Cortex of kidney (tissue), 1 donor: ENCODE measurements at places on chromosomes 12 and 14.

DNA sequence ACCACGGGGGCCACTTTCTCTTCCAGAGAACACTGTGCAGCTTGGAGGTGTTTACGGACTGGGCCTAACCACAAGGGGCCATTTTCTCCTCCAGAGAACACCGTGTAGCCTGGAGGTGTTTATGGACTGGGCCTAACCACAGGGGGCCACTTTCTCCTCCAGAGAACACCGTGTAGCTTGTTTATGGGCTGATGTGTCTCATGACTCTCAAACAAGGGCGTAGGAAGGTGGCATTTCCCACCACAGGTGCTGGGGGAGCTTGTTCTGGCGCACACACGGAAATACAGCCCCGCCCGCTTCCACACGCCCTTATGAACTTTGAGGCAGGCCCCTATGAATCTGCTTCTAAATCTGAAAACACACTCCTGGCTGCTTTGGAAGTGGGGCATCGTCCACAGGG is 174.6 kb upstream of the SFSWAP start:
- DNase-seq = no peak

- no peak for DNase-seq
These were observed 124.8 kb downstream of the GLT1D1 start for GRCh38 chr12:128978067-128978466.

GRCh38 chr12:49092086-49092815 is 2.4 kb downstream of the DHH start:
- no peak for DNase-seq

GRCh38 chr12:127500512-127501035 is 766.4 kb upstream of the TMEM132C start:
- DNase-seq = no peak

- DNase-seq = no peak
These were observed 7.8 kb downstream of the LRTM2 start for GRCh38 chr12:1827826-1828805.

DNA sequence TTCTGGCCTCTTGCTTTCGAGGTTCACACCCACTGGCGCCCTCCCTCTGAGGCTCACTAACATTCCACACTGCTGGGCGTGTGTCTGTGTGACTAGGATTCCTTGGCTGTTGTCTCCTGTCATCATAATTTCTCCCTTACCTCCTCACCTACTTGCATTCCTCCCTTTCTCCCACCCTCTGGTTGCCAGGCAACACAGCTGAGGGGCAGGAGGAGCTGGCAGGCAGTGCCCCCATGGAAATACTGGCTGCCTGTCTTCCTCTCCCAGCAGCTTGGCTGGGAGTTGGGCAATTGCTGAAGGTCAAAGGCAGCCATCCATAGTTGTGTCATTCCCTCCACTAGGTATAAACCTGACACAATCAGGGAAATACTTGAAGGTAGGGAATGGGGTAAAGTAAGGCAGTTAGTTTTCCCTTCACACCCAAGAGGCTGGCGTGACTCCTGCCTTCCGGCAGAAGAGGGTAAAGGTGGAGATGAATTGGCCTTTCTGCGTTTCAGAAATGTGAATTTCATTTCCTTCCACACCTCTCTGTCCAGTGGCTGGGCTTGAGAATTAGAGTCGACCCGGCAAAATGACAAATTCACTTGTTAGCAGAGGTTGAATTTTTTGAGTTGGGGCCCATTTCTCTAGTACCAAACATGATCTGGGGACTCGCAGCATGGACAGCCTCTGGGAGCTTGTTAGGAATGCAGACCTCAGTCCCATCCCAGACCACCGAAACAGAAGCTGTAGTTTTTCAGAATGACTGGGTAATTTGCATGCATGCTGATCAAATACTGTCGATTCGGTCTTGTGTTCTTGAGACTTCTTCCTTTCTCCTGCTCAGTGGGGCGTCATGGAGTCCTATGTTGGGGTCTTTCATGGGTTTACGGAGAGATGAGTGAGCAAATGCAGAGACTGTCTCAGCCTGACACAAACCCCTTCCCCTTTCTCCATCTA is 24.3 kb upstream of the EMP1 start:
- no peak for DNase-seq

DNA sequence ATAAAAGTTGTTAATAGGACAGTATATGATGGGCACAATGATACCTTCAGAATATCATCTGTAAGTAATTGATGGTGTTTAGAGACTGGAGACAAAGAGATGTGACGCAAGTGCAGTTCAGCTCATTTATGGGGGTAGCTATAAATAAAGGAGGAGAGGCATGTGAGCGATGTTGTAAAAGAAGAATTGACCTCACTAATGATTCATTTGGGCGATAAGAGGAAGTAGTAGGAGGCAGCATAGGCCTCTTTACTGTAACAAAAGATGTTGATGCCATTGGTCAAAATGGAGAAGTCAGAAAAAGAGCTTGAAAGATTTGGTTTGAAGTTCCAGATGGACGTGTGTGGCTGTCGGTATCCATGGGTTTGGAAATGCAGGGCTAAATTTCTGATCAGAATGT is 70.0 kb downstream of the FLRT2 start:
- DNase-seq = no peak

- DNase-seq = no peak
These were observed at the start of gene EML1 for GRCh38 chr14:99793213-99794150. EML1 (plus strand) TSS chr14:99793413; CDS start chr14:99793477, 64 bp downstream.

DNA sequence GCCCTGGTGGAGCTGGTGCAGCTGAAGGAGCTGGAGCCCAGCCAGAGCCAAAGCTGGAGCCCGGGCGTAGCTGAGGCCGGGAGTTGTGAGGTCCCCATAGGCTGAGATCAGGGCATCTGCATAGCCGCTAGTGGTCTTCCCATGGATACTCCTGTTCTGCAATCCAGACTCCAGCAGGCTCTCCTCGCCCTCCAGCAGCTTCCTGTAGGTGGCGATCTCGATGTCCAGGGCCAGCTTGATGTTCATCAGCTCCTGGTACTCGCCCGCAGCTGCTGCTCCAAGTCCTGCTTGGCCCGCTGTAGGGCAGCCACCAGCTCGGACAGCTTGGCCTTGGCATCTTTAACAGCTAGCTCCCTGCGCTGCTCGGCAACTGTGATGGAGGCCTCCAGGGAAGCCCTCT is 966.1 kb downstream of the FSCB start:
- DNase-seq = no peak

DNA sequence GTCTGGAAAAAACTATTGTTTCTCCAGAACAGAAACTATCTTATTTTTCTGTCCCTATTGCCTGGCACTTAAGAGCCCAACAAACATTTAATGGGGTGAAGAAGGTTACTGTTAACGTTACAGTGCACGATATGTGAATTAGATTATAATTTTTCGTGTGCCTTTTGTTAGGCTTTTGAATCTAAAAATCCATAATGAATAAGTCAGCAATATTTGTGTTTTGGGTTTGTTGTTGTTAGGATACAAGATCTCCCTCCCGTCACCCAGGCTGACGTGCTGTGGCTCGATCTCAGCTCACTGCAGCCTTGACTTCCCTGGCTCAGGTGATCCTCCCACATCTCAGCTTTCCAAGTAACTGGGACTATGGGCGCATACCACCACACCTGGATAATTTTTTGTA is 7.9 kb downstream of the METAP2 start:
- DNase-seq = no peak

DNA sequence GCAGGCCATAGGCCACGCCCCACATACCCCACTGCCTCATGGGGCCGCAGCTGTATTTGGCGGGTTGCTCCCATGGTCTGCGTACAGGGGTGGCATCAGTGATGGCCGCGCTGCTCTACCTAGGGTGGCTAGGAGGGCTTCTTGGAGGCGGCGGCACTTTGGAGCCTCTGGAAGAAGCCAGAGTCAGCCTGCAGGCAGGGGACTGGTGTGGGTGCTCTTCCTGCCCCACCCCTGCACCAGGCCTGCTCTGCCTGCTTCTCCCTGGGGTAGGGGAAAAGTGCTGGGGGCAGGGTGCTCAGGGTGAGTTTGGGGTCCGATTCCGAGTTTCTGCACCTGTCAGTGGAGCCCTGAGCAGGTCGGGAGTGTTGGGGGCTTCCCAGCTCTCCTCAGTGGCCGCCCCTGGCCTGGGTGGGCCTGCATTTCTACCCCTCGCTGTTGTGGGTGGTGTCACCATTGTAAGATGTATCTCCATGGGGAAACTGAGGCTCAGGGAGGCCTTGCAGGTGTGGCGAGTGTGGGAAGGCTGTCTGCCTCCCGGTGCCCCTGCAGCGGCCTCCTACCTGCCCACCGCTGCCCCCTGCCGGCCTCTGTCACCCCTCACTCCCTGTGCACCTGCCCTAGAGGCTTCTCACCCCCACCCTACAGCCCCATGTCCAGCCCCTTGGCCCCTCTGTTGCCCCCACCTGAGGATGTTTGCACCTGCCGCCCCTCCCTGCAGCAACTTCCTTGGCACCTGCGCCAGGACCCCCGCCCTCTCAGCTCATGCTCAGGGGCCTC is 5.5 kb downstream of the CEP170B start:
- DNase-seq = no peak

GRCh38 chr12:95117178-95117599 is 43.8 kb upstream of the NR2C1 start:
- DNase-seq = no peak

DNA sequence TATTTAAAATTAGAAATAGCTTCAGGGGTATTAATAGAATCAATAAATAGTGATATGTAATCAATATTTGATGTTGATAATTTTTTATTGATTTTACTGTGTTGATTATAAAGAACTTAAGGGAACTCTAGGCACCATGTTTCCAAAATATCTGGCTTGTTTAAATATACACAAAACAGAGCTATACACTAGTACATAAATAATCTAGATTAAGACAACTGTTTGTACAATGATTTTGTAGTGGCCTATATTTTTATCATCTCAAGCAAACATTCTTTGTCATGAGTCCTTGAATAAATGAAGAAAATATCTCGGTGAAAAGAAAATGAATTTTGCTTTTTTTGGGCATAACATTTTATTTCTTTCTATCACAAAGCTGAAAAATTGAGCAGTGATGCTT is 117.1 kb upstream of the KRR1 start:
- no peak for DNase-seq

- no peak for DNase-seq
These were observed 33.7 kb upstream of the HELB start for GRCh38 chr12:66268562-66268961.

- DNase-seq = no peak
These were observed 47.4 kb downstream of the TCHP start for GRCh38 chr12:109947521-109947920.

- no peak for DNase-seq
These were observed 448.6 kb downstream of the FUT8 start for GRCh38 chr14:65860956-65861611.

DNA sequence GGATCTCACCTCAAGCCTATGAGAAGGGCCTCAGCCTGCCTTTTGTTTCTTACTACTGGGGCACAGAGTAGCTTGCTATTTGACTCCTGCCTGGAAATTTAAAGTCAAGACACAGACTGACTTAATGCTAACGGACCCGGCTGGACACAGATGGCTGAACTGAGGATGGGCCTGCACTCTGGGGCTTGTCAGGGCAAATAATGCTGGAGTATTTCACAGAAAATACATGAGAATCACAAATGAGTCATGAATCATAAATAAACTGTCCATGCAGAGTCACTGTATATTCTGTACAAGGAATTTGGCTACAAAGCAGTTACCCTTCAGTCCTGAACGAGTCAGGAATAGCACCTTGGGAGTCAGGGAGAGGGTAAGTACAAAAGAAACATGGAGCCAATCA is 683.2 kb upstream of the FOXG1 start:
- no peak for DNase-seq

- DNase-seq = no peak
These were observed 67.8 kb upstream of the FICD start for GRCh38 chr12:108447168-108447832.

DNA sequence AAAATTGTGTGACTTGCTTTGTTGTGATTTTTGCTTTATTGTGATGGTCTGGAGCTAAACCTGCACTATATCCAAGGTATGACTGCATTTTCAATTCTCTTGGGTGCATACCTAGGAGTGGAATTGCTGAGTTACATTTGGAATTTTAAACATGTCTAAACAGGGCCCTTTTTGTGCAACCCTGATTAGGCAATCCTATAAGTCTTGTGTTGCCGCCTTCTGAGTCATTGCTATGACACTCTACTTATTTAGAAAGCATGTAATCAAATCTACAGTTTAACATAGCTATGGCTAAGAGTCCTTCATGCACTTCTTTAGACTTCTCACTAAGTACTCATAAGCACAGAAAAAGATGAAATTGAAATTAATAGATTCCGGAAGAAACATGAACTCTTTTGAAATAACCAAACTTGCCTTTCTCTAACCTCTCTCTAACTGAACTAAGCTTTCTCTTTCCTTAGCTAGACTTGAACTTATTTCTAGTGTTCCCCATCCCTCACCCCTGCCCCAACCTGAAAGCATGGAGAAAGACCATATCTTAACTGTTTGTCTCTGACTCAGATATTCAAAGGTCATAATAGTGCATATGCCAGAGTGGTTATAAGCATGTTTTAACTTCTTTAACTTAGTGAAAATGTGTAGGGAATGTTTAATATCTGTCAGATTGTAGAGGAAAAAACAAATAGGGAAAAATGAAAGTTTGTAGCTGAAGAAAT is 203.0 kb downstream of the SNAPC1 start:
- no peak for DNase-seq

GRCh38 chr14:61403411-61403810 is 82.0 kb downstream of the PRKCH start:
- DNase-seq = no peak

GRCh38 chr14:88911809-88912208 is 87.4 kb downstream of the TTC8 start:
- DNase-seq = no peak

DNA sequence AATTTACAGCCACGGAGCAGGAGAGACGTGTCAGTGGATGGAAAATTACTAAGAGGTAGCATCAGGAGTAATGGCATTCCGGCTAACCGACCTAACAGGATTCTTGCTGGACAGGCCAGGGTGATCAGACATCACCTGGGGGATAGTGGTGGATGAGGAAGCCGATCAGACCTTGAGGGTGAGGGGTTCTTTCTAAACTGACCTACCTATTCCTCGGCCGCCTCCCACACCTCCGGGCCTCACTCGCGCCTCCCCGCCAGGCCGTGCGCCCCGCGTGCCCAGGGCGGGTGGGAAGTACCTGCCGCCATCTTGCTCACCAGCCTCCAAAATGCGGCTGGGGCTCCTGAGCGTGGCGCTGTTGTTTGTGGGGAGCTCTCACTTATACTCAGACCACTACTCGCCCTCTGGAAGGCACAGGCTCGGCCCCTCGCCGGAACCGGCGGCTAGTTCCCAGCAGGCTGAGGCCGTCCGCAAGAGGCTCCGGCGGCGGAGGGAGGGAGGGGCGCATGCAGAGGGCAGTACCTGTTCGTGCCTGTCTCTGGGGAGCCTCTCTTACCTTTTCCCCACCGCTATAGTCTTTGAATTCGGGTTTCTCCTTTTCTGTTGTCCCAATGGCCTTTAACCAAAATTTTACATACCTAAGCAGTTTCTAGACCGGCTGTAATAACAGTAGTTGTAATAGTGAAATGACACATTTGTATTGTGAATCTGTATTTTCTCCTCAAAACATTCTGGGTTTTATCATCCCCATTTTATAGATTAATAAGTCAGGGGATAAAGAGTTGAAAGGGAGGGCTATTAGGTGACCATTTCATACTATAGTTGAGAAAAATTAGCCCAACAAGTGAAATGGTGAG is at the start of gene TMPRSS12:
TMPRSS12 (plus strand) TSS at position 290 of the 857 bp plus-strand sequence; CDS start at position 329, 39 bp downstream.
- no peak for DNase-seq

GRCh38 chr12:50948798-50949197 is 3.5 kb upstream of the HIGD1C start:
- no peak for DNase-seq

- DNase-seq = no peak
These were observed at the start of gene C14orf180 for GRCh38 chr14:104579507-104579906. C14orf180 (plus strand) TSS chr14:104579764; CDS start chr14:104586431, 6,667 bp downstream.

- DNase-seq = no peak
These were observed 823 bp downstream of the ATG2B start for GRCh38 chr14:96362071-96362964.

GRCh38 chr14:29652571-29652970 is 275.1 kb downstream of the PRKD1 start:
- DNase-seq = no peak

GRCh38 chr12:13046964-13047363 is 2.8 kb downstream of the FAM234B start:
- DNase-seq = no peak
